ENCODE measurements at places on chromosomes 1 and 21.

- no peak for DNase-seq
These were observed 91.7 kb downstream of the TBX15 start for GRCh38 chr1:118896416-118896815.

GRCh38 chr1:194331758-194332157 lies 1145.3 kb upstream of the B3GALT2 start:
- DNase-seq = no peak

GRCh38 chr1:32754317-32755097 lies 51.9 kb upstream of the SYNC start:
- peak; percentile 74 for DNase-seq

DNA sequence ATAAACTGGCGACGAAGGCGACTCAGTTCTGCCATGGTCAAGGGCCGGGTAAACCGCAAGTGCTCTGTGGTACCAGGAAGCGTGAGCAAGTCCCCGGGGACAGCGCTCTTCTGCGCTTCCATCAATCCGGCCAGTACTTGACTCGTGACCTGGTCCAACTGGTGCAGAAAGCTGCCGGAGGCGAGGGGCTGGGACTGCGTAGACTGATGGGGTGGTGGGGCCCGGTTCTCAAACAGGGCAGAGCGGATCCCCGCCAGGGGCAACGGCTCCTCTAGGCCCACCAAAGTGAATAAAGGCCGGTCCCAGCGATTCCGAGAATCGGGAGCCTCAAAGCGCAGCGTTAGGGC lies 852 bp downstream of the KTI12 start:
- no peak for DNase-seq

GRCh38 chr1:160149716-160150115 lies 1.7 kb upstream of the ATP1A4 start:
- DNase-seq = no peak

DNA sequence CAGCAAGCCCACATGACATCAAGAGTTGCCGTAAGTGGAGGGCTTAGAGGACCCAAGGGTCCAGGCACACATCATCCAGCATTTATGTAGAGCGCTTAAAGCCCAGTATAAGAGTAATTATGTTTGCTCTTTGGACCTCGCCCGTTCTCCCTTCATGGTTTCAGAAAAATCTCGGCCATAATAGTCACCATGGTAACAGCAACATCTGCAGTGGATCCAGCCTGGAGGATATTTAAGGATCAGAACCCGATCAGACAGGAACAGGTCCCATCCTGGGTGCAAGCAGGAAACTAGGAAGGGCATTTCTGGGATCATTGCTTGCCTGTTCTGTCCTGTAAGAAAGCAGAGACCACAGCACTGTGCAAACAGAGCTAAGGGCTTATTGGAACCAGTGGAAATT lies 89.9 kb upstream of the KAZN start:
- no peak for DNase-seq

GRCh38 chr1:190608282-190608681 lies 130.6 kb upstream of the BRINP3 start:
- no peak for DNase-seq

GRCh38 chr1:196997423-196997822 lies 20.1 kb downstream of the CFHR5 start:
- no peak for DNase-seq

DNA sequence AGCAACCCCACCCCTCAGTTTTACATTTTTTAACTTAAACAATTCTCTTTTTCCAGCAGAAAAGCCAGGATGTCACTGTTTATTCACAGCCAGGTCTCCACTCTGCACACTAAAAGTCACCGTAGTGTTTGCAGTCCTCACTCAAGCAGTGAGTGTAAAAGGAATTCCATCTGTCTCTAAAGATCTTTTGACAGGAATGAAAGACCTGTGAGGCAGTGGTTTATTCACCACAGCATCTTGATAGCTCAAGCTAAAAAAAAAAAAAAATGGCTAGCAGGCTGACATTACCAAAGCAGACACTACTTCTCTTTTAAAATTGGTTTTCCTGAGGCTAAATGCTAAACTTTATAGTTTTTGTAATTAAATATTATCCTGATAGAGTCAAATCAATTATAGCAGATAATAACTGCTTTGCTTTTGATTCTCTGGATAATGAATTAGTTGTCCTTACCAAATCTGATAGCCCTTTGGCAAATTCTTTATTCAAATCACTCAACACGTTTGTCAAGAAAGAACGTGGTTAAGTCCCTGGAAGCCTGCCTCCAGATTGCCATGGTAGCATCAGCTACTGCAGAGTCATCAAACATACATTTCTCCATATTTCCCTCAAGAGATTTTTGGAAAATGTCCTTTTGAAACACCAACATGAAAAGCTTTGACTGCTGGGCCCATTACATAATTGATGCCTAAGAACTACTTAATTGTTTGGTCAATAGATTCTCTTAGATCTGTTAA lies 22.2 kb upstream of the SLC5A9 start:
- no peak for DNase-seq

DNA sequence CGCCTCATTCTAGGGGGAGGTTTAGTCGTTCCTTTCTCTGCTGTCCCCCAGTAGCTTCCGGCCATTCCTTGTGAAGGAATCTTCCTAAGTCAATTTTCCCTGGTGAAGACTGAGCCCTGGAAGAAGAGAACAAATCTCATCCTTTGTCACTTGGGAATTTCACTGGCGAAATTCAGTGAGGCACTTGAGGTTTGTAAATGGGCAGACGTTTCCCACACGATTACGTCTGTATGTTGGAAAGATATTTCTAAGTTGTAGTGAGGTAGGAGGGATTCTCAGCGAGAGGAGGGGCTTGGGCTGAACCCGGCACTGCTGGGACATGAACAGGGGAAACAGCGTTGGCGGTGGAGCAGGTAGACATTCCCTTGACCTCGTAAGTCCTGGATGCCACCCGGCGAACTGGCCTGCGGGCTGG lies 47.2 kb downstream of the GALNT2 start:
- DNase-seq = no peak

DNA sequence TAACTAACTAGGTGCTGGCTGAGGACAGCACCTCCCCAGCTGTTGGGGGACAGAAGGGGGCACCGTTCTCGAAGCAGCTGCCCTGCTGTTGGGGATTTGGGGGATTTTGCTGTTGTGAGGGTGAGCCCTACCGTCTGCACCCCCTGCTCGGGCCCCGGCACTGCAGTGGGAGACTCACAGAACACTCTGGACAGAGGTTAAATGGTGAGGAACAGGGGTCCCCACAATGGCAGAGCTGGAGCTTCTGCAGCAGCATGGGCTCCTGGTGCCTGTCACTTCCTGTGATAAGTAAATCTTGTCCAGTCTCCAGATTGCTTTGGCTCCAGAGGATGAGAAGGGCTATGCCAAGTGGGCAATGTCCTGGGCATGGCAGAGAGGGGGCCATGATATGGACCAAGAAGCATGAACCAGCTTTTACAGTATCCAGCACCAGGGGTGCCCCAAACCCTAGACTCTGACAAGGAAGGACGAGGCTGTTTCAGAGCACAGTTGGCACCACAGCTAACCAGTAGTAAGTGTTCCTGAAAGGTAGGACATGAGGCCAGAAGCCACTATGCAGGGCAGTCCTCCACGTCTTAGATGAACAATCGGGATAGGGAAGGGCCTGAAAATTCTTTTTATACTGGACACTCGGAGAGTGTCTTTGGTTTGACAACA lies 365.1 kb upstream of the VAMP3 start:
- no peak for DNase-seq

GRCh38 chr1:208772891-208773290 lies 528.7 kb upstream of the PLXNA2 start:
- no peak for DNase-seq

GRCh38 chr21:38429011-38429410 lies 69.3 kb downstream of the ERG start:
- no peak for DNase-seq

DNA sequence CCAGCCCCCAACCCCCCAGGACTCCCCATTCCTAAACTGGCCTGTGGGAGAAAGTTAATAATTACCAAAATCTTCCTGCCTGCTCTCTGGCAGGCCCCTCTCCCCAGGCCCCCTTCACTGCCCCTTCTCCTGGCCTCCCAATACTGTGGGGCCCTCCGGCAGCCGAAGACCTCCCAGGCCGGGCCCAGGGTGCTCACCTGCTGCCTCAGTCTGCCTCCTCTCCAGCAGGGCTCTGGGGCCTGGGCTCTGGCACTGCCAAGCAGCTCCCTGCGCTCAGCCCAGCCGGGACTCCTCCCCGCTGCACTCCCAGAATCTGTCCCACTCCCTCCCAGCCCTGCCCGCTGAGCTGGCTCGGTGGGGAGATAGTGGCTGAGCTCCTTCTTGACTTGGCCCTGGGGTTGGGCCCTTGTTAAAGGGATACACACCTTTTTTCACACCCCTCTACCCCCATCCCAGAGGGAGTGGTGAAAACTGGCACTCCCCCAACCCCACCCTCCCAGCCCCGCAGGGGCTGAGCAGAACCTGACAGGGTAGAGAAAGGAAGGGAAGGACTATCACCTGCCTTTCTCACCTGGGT lies at the start of gene S100A16:
Gene S100A16 (minus strand): TSS at position 383 of the 577 bp plus-strand sequence. CDS start 4,986 bp downstream, outside the sequence.
- DNase-seq = no peak

DNA sequence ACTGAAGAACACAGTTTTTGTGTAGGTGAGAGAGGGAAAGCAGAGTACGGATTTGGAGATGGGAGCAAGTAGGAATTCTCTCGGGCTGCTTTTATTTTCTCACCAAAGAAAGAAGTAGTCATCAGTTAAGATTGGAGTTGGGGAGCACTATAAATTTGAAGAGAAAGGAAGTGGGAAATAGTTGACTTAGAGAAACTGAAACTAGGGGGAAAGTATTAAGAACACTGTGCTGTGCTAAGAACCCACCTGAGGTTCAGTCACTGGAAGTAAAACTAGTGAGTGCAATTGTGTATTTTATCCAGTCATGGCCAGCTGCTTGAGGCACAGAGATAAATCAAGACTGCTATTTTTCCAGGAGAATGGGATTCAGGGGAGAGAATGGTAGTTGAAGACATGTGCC lies 37.4 kb downstream of the CLCC1 start:
- DNase-seq = no peak

DNA sequence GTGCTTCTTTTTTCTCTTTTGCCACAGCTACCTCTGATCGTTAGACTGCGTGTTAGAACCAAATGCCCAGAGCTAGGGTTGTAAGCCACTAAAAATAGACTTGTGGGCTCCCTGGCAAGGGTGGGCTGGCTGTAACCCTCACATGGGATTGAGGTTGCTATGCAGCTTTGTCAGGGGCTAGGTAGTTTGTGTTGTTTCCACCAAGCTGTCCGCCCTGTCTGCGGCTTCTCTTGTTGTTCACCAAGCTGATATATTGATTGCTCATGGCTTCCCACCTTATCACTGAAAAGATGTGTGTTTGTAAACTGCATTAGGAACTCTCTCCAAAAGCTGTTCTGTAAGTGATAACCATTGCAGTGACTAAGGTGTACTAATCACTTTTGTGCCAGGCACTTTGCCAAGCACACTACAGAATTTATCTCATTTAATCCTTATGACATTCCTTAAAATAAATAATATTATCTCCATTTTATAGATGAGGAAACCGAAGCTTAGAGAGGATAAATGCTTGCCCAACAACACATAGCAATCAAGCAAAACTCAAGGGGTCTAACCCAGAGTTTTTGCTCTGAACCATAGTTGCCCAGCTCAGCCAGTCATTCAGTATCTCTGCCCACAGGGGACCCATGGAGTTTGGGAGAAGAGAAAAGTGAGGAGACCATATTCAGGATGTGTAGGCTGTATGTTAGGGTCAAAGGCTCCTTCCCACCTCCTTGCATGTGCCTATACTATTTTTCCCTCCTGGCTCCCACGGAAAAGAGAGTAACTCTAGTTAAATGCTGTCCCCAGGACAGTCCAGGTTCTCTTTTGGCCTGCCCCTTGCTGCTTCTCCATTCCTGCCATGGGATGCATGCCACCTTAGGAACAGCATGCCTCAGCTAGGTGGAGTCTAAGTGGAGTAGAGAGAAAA lies 42.2 kb upstream of the TARBP1 start:
- no peak for DNase-seq

DNA sequence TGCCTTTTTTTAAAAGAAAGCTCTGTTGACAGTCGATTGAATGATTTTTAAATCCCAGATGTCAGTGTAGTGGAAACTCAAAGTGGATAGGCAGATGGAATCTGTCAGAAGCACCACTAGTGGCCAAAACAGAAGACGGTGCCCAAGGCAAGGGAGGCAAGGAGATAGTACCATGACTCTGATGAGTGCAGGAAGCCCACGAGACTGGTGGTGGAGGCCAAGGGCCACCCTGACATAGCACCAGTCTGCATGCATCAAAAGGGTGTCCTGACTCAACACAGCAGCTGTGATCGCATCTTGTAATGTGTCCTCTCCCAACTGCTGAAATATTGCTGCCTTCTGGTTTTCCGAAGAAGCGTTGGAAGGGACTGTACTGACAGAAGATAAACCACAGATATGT lies 124.1 kb upstream of the PAPPA2 start:
- no peak for DNase-seq

- DNase-seq = no peak
These were observed 65.0 kb downstream of the TEX35 start for GRCh38 chr1:178577882-178578281.

DNA sequence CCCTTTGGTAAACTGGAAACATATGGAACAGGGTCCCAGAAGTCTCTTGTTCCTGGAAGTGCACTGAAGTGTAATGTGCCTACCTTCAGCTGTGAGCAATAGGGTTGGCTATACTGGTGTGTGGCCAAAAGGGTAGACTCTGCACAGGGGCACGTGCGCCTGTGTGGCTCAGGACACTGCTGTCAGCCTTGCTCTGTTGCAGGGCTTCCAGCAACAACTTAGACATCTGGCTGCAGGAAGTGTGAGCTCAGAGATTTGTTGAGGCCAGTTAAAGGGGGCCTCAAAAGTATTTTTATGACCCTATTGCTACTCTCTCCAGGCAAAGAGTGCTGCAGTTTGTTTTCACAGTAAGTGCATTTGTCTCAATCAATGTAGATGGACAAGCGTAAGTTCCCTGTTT lies 7.5 kb downstream of the CTPS1 start:
- DNase-seq = no peak

DNA sequence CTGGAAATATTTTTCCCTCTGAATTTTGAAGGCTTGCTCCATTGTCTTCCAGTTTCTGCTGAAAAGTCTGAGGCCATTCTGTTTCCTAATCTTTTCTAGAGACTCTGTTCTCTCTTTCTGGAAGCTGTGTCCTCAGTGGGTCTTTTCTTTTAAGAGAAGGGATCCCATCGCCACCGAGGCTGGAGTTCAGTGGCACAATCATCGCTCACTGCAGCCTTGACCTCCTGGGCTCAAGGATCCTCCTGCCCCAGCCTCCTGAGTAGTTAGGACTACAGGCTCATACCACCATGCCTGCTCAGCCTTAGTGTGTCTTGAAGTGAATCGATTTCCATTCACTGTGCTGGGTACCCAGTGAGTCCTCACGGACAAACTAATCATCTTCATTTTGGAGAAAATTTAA lies 9.6 kb upstream of the LRP8 start:
- DNase-seq = no peak

- DNase-seq = no peak
These were observed 617.0 kb upstream of the PRMT6 start for GRCh38 chr1:106439475-106439874.

- DNase-seq = no peak
These were observed 76.0 kb upstream of the SOD1 start for GRCh38 chr21:31583498-31583897.

DNA sequence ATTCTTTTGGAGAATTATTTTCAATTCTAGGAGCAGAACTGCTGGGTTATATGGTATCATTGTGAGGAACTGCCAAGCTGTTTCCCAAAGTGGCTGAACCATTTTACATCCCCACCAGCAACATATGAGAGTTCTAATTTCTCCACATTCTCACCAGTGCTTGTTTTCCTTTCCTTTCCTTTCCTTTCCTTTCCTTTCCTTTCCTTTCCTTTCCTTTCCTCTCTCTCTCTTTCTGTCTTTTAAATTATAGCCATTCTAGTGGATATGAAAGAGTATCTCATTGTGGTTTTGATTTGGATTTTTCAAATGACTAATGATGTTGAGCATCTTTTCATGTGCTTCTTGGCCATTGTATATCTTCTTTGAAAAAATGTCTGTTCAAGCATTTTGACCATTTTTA lies 45.3 kb downstream of the RUNX3 start:
- DNase-seq = no peak

Data from activated naive CD4-positive, alpha-beta T cell treated with anti-CD3 and anti-CD28 coated beads, Interleukin-2, amount 50 U/mL, for 16 hours (primary cell).